ENCODE measurements at places on chromosomes 11 and 22.

DNA sequence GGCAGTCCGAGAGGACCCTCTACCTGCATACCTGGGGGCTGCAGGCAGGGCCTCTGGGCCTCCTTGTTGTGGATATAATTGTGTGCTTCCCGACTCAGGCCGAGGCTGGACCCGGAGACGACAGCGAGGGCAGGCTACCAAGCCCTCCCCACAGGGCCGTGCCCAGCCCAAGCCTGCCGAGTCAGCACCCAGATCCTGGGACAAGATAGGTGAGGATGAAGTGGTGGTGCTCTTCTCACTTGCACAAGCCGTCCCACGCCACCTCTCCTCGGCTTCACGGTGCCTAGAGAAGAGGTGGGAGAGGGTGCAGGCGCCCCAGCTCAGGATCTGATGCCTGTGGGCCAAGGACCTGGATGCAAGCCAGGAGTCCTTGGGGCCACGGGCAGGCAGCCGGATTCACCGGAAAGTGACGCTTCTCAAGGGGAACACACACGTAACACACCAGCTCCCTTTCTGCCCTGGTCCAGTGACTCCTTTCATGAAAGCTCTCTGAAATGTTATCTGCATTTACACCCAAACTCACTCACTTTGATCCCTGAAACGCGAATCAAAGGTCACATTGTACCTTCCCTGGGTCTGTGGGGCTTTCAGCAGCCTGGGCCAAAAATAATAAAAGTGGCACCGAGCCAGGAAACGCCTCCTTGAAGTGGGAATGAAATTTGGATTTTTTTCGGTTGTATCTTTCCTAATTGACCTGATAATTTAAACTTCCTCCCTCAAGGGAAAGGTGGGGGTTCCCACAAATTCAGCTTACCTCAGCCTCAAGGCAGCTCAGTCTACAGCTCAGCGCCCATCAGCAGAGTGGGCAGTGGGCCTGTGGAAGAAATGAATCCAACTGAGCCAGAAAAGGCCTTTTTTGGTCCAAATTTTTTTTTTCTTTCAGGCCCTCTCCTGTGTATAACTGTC lies 1.1 kb upstream of the GNB1L start:
- no peak for DNase-seq

DNA sequence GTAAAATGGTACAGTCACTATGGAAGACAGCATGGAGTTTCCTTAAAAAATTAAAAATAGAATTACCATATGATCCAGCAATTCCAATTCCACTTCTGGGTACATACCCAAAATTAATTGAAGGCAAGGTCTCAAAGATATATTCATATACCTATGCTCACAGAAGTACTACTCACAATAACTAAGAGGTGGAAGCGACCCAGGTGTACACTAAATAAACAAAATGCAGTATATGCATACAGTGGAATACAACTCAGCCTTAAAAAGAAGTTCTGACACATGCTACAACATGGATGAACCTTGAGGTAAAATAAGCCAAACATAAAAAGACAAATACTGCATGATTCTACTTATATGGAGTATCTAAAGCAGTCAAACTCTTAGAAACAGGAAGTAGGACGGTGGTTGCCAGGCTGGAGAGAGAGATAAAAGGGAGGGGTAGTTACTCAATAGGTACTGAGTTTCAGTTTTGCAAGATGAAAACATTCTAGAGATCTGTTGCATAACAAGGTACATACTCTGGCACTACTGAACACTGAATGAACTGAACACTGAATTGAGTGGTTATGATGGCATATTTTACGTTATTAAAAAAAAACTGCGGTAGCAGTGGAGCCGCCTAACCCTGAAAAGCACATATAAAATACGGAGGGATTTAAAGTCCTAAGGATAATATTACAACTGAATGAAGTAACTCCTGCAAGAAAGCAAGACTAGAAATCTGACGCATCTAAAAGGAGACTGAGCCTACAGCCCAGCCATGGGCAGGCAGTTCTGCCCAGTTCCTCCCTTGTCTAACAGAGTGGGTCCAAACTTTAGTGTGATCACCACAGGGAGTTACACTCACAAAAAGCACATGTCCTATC lies 12.8 kb downstream of the DGCR2 start:
- DNase-seq: no peak

- no peak for DNase-seq
These were observed 563.1 kb upstream of the LUZP2 start for GRCh38 chr11:23933721-23934120.

DNA sequence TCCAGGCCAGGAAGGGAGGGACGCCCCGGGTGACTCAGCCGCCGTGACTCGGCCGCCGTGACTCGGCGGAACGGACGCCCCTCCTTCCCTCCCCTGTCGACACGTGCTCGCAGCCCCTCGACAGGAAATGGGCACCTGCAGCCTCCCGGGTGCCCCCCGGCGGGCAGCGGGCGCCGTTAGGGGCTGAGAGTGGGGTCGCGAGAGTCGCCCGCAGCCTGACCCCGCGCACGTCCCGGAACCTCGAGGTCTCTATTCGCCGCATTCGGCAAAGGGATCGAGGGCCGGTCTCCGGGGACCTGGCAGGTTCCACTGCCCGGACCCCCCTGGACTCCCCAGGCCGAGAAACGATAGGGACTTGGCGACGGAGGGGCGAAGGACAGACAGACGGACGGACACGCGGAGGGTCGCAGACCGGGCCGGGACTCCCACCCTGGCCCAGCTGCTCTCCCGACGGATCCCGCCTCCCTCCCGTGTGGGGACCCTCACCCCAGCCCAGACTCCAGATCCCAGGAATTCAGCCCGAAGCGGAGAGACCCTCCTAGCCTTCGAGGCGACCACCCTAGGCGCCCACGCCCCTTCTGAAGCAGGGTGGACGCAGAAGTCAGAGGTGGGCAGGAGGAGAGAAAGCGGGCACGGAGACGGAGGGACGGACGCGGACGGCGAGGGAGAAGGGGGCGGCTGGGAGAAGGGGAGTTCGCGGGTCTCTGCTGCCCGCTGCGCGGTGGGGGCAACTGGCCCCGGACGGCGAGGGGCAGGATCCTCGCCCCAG lies 648 bp downstream of the FOSL1 start:
- DNase-seq: no peak

DNA sequence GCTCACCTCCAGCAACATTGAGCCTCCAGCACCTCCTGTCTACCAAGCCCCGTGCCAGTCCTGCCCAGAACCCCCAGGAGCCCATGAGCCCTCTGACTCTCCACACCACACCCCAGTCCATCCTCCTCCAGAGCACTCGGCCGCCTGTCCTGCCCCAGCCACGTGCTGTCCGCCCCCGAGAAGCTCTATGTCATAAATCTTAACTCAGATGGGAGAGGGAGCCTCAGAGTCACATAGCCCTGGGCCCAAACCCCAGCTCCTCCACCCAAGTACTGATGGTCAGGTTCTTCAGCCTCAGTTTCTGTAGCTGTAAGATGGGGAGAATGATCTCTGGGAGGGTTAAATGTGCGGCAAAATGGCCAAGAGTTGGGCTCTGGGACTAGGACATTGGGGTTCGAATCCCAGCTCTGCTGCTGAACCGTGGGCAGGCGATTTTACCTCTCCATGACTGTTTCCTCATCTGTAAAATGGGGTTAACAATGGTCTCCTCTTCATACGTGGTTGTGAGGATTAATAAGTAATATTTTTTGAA lies 27.8 kb downstream of the CYTH4 start:
- no peak for DNase-seq

DNA sequence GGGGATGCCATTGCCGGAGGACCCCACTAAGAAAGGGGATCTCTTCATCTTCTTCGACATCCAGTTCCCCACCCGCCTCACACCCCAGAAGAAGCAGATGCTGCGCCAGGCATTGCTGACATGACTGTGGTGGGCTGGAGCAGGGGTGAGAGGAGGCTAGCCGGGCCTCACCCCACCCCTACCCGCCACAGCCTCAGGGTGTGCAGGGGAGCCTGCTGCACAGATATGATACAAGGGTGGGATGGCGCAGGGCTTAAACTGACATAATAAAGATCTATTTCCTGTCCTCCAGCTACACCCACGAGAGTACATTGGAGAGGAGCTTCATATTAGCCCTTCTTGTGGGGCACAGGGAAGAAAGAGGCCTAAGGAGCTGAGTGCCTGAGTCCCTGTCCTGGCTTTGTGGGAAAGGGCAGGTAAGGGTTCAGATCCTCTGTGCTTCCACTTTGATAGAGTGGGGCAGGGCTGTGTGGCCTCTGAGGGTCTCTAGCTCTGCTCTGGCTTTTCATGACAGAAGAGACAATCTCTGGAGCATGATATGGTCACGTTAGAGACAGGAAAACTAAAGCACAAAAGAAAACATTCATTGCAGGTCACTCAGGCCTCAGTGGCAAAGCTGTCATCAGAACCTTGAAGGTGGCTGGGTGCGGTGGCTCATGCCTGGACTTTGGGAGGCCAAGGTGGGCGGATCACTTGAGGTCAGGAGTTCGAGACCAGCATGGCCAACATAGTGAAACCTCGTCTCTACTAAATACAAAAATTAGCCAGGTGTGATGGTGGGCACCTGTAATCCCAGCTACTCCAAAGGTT lies 12.4 kb downstream of the UCP2 start:
- DNase-seq: no peak

DNA sequence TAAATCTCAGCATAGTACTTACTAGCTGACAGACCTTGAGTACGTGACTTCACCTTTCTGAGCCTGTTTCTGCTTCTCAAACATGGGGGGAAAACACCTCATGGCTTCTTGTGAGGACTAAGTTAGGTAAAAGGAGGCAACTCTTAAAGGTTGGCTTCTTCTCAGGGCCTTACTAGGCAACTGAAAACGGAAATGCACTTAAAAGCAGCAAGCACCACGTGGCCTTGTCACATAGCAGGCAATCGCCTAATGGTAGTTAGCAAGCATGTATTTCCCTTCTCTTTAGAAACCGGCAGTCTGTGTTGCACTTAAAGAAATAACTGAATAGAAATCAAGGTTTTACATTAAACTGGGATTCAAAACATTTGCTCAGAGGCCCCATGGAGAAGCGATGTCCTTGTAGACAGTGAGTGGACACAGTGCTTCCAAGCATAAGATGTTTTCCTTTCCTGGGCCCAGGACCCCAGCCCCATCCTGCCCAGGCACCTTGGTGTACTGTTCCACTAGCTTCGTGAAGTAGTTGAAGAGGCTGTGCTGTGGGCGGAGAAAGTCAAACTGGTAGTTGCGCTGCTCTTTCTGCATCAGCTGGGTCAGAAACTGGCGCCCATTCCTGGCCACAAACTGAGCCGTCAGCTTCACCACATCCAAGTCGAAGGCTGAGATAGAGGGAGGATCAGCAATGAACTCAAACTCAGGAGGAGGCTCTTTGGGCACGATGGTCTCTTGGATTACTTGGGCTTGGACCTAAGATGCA lies 12.1 kb downstream of the SF3A1 start:
- no peak for DNase-seq

DNA sequence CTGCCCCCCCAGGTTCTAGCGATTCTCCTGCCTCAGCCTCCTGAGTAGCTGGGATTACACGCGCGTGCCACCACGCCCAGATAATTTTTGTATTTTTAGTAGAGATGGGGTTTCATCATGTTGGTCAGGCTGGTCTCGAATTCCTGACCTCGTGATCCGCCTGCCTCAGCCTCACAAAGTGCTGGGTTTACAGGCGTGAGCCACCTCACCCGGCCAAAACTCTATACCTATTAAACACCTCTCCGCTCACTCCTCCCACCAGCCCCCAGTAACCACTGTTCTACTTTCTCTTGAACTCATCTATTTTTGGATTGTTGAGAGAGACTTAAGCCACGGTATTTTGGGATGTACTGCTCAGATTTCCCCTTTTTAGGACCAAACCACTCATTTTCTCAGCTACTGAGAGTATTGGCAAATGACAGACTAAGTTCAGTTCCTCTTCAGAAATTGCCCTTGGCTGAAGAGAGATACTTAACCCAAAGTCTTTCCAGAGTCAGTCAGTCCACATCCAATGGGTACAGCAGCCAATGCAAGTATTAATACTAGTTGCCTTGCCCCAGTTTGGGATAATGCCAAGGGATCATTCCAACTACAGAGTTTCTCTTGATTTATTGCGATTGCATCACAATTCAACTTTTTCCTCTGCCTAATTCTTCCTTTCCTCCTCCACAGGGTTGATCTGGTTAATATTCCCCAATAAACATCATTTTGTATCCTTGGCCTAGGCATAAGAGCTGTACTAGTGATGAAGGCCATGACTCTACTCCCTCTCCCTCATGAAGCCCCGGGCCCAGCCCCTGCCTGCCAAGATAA lies 36.8 kb upstream of the CSTF3 start:
- DNase-seq: no peak

DNA sequence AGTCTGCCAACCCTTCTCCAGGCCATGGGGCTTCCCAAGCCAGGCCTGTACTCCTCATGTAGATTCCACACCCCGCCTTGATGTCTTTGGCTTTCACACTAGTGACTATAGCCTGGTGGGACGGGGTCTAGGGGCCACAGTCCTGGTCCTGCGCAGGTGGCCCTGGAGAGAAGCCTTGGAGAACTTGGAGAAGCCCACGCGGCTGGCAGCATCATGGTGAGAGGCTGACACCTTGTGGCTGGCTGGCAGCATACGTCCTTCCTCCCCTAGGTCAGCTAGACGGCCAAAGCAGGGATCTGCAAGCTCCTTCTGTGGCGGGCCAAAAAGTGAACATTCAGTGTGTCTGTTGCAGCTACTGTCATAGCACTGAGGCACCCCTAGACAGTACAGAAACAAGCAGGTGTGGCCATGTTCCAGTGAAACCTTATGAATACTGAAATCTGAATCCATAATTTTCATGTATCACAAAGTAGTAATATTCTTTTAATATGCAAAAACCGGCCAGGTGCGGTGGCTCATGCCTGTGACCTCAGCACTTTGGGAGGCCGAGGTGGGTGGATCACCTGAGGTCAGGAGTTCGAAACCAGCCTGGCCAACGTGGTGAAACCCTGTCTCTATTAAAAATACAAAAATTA lies 42.0 kb downstream of the FAM83F start:
- peak; percentile 77 for DNase-seq

- DNase-seq: no peak
These were observed 8.5 kb downstream of the NAV2 start for GRCh38 chr11:19721176-19721575.

DNA sequence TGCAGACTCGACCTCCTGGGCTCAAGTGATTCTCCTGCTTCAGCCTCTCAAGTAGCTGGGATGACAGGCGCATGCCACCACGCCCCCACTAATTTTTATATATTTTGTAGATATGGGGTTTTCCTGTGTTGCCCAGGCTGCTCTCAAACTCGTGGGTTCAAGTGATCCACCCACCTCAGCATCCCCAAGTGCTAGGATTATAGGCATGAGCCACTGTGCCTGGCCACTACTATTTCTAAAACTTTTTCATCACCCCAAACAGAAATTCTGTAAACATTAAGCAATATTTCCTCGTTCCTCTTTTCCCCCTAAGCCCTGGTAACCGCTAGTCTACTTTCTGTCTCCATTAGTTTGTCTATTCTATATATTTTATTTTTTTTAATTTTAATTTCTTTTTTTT lies 9.0 kb upstream of the ATG16L2 start:
- DNase-seq: no peak

DNA sequence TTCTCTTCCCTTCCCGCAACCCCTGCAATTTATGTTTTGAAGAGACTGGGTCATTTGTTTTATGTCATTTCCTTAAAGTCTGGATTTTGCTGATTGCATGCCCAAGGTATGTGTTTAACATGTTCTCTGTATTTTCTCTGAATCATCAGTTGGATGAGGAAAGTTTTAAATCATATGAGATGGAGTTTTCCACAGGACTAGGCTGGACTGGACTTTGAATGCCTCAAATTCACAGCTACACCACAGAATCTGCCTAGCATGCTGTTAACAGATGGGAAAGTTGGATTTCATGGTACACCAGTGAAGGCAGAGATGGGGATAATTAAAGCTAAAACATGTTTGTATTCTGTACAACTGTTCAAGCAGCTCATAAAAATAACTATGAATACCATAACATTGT lies 62.6 kb downstream of the CWC15 start:
- no peak for DNase-seq

GRCh38 chr11:64241491-64242374 lies 838 bp downstream of the FKBP2 start:
- peak; percentile 88 for DNase-seq

GRCh38 chr11:92894197-92894596 lies 75.3 kb upstream of the MTNR1B start:
- DNase-seq: no peak

Measured in H54 (cell line).